Activated naive CD8-positive, alpha-beta T cell treated with anti-CD3 and anti-CD28 coated beads, Interleukin-2, amount 10 ng/mL, durations not matched to agents 7 days and 5 days (primary cell): ENCODE measurements at places on chromosomes 5 and 9. TPM values are rescaled to one million over a fixed set of nuclear protein-coding genes. Genes with fewer than 3 reads are reported as not detected.

Gene THBS4
- 0.47 TPM for total RNA-seq

Gene SPATA31D4
- not detected for total RNA-seq

Gene TMC1
- total RNA-seq: not detected

Gene NUTM2F
- total RNA-seq: not detected

Gene HDAC3
- total RNA-seq: 89.6 TPM

Gene FLT4
- total RNA-seq: 13.2 TPM

Gene KCNV2
- not detected for total RNA-seq

Gene TOR1A
- 46.6 TPM for total RNA-seq

Gene SLC22A4
- total RNA-seq: not detected

Gene TGFBI
- total RNA-seq: 9.3 TPM

Gene RNF183
- total RNA-seq: 0.37 TPM

Gene FAM200C
- total RNA-seq: 0.71 TPM

Gene BRINP1
- total RNA-seq: not detected

Gene ARHGEF37
- total RNA-seq: 0.83 TPM

Gene CSNK1A1
- 176 TPM for total RNA-seq

- DNase-seq: no peak
These were observed 23.0 kb downstream of the FRRS1L start for GRCh38 chr9:109143881-109144562.

- no peak for DNase-seq
These were observed 112.7 kb downstream of the PDZD2 start for GRCh38 chr5:31751610-31752009.

DNA sequence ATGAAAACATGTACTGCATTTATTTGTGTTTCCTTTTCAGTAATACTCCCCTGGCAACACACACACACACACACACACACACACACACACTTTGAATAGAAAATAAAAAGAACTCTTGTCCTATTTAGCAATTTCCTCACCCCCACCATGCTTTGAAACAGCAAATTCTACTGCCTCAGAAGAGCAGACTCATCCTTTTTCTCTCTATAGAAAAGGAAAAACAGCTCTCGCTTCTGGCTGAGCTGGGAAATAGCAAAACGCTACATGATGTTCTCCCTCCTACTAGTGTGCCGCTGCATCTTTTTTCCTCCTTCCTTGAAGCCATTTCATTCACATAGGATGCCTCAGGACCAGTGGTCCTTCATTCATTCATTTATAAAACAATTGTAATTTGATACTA, 453.6 kb downstream of the CSNK1G3 start:
- no peak for DNase-seq

DNA sequence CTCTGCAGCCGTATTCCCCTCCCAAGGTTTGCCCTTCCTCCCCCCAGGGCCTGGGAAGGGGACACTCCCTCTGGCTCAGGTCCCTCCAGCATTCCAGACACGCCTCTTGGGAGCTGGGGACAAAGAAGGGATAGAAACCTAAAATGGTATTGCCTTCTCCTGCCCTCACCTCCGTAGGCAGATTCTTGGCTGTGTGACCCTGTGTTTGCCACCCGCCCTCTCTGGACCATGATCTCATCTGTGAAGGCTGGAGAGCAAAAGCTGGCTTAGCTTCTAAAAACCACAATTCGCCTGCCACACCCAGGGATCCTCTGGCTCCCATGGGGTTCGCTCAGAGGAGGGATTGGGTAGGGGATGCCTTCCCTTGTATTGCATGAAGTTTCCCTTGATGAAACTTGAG, 7.7 kb downstream of the AQP3 start:
- no peak for DNase-seq

GRCh38 chr9:34125681-34126206, 754 bp downstream of the DCAF12 start:
- DNase-seq: no peak

DNA sequence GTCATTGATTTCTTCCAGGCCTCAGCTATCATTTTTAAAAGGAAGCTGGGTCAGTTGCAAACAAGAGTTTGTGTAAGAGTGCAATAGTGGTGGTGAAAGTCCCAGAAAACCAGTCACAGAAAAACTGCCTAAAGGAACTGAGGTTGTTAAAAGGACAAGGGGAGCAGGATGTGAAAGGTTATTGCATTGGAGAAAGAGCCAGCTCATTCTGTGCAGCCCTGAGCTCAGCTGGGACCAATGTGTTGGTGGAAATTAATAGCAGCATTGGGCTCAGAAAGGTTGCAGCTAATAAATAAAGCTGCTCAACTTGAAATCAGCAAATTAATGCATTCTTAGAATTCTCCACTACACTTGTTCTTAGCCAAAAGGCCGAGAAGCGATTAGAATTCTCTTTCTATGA, 34.9 kb downstream of the NREP start:
- DNase-seq: no peak

- DNase-seq: no peak
These were observed 14.1 kb downstream of the SLC25A46 start for GRCh38 chr5:110752953-110753352.

- no peak for DNase-seq
These were observed 8.4 kb downstream of the COX7C start for GRCh38 chr5:86626149-86626548.

GRCh38 chr9:4583001-4583400, 79.1 kb upstream of the PLPP6 start:
- no peak for DNase-seq

DNA sequence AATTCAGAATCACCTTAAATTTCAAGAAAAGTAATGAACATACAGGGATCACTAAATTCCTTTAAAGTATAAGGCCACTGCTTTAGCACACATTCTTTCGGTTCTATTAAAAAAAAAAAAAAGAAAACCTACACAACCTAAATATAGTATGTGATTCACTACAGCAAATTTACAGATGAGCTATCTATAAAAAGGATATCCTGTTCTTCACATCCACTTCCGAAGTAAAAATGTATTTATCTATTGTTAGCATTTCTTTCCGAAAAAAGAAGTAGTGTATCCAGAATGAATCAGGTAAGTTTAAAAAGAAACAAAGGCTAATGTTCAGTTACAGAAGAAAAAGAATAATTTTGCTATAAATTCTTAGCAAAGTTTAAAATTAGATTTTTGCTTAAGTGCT, 70.2 kb downstream of the ECPAS start:
- DNase-seq: no peak

- no peak for DNase-seq
These were observed 15.2 kb downstream of the HSPB3 start for GRCh38 chr5:54470677-54471076.
